ENCODE measurements at places on chromosomes 6 and 20. TPM values are rescaled to one million over a fixed set of nuclear protein-coding genes. Genes with fewer than 3 reads are reported as not detected.

DNA sequence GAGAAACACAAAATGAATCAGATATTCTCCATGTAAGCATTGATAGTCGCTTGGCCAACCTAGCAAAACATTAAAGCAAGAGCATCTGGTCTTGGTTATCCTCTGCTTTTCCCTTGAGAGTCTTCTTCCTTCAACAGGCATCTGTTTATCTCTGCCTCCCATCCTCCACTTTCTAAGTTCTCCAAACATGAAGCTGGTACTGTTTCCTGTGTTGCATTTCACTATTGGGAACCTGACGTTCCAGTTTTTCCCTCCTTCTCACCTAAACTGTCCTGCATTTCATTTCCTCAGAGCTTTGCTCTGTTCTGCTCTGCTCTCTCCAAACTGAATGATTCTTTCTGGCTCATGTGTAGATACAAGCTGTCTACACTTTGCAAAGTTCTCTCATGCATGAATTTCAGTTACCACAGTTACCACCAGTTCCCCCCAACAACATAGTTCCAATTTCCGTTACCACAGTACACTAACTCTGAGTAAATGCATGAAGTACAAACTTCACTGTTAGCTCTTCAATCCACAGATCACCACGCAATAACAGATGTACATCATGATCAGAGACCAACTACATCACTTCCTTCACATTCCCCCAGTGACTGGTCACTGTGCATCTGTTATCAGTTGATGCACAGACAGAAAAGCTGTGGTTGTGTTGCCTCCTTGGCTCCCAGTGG, 86.7 kb upstream of the F13A1 start:
- no peak for DNase-seq

SRMS gene
- 0.48 TPM for total RNA-seq

WFDC10B gene
- total RNA-seq, result not detected

DNA sequence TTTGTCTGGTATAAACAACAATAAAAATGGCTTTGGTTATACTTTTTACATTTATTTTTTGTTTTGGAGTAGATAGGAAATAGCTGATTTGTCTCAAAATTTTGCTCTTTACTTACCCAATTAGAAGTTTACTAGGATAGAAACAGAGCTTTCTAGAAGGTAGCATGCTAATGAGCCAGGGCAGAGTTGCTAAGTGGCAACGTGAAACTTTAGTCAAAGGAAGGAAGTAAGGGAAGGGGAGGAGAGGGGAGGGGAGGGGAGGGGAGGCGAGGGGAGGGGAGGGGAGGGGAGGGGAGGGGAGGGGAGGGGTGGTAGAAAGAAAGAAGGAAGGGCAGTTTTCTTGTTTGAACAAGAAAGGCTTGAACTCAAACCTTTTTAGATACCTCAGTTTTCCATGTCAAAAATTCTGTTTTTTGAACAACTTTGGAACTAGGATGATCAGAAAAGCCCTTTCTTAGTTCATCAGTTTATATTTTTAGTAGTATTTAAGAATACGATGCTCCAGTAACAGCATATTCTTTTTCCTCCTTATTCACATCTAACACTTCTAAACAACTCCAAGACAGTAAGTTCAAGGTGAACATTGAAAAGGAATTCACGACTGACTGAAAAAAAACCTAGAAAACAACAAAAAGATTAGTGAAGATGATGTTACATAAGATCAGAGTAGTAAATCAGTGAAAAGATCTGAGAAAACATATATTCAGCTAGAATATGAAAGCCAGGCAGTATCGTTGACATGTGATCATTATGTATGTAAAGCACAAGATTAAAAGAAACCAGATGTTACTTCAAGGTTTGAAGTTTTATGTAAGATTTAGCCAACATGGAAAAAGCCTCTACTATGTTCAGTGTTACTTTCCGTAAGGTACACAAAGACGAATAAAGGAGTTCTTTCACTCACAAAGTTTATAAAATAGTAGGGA, 263.4 kb downstream of the ARHGAP18 start:
- no peak for DNase-seq

DNA sequence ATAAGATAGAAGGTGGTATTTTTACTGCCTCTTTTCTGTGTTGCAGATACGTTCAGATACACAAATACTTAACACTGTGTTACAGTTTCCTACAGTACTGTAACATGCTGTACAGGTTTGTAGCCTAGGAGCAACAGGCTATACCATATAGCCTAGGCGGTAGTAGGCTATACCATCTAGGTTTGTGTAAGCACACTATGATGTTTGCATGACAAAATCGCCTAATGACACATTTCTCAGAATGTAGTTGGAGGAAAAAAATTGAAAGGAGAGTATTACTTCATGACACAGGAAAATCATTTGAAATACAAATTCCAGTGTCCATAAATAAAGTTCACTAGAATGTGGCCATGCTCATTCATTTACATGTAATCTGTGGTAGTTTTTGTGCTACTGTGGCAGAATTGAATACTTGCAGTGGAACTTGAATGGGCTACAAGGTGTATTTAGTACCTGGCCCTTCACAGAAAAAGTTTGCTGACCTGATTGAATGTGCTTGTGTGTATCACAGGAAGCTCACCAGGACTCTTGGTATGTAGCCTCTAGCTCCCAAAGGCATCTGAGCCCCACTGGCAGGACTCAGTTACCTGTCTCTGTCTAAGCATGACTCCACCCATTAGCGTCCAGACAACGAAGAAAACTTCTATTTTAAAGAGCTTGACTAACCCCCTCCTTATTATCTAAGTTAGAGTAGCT, 18.8 kb downstream of the TOP1 start:
- no peak for DNase-seq

SAYSD1 gene
- 20.1 TPM for total RNA-seq

DNA sequence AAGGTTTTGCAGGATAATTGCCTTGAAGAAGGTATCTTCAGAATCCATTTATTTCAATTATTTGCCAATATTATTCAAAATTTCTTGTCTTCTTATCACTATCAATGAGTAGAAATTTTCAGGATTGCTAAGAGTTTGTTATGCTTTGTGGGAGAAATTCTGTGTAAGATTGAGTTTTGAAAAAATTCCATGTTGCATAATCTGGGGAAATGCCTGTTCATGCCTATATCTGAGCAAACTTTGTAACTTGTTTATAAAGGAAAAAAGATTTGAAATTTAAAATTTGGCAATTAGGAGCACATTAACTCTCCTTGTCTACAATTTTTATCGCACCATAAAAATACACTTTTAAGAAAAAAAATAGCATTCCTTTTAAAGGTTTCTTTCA, 39.8 kb upstream of the EDN1 start:
- no peak for DNase-seq

ABHD16B gene
- not detected for total RNA-seq

PAX1 gene
- not detected for total RNA-seq

GRCh38 chr6:49264909-49265308, 198.1 kb downstream of the MMUT start:
- no peak for DNase-seq

CALHM5 gene
- total RNA-seq, result 8.6 TPM

DNA sequence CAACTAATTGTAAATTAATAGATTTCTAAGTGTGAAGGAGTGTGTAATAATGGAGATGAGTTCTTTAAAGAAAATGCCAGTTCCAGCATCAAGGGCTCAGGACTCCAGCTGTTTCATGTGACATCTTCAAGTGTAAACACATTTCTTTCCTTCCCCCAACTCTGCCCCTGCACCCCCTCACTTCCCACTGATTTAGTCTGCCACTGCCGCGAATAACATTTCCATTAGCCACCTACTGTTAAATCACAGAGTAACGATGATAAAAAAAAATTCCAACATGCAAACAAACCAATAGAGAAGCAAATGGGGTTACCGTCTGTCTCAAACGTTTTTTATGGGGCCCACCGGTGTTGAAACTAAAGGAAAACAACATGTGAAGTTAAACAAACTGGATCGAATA, 414.3 kb downstream of the SAMD5 start:
- DNase-seq, result no peak

GRCh38 chr6:127205036-127205435, 61.6 kb upstream of the RNF146 start:
- no peak for DNase-seq

DNA sequence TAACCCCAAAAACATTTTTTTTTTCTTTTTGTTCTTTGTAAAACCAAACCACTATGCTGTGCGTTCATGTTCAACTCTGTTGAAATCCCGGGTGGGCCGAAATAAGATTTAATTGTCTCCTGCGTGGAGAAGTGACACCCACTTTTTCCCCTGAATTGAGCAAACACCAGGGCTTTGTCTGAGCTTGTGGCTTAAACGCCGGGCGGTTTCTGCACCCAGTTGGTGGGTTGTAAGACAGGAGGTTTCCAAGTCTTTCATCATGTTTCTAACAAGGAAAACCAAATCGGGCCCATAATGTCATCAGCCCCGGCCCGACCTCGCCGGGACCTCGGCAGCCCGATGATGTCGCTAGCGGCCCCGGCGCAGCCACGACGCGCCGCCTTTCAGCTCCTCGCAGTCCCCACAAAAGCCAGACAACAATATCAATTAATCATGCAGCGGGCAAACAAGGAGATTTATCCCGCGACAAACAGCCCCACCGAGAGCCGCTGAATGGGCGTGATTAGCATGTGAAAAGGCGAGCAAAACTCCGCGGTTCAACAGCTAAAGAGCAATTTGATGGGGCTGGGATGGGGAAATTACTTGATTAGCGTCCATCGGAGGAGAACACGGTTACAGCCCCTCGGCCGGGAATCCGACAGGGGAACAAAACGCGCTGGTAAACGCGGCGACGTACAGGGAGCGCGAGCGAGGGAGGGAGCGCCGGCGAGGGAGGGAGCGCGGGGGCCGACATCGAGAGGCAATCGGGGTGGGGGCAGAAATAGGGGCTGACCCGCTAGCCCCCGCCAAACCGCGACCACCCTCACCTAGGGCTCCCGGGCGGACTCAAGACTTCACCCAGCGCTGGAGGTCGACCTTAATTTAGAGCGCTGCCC, 5.3 kb downstream of the LINC00237 start:
- no peak for DNase-seq

BMP6 gene
- 11.7 TPM for total RNA-seq

GRCh38 chr20:3334156-3334943, 73.1 kb downstream of the DNAAF9 start:
- no peak for DNase-seq

GRCh38 chr6:83474309-83474708, 38.0 kb upstream of the PRSS35 start:
- DNase-seq, result no peak

DNA sequence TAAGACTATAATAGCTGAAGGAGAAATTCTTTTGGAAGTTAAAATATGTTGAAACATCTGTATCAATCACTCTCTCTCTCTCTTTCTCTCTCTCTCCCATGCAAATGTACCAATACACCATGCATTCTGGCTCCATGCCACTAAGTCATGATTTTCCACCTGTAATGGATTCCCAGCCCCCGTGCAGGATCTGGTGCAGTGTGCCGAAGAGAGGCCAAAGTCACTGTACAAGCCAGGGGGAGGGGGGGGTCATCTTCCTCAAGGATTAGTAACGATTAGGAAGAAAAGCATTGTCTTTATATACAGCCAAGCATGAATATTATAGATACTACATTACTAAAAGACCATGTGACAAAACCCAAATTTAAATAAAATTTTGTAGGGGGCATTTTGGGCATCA, 725.1 kb downstream of the KIF16B start:
- no peak for DNase-seq

DNA sequence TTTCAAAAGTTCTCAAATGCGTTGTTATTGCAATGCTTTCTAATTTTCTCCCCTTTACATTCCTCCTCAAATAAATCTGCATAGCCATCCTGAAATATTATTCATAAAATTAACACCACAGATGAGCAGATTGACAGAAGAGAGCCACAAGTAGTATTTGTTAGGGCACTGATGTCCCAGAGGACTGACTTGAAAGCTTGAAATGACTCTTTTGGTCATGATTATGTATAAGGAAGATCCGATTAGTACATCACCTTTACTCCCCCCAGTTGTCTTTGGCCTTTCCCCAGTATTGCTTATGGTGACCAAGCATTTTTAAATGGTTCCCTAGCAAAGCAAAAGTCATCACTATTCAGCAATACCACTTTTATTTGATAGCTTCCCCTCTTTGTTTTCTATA, 187.6 kb downstream of the ADAT2 start:
- no peak for DNase-seq

DNA sequence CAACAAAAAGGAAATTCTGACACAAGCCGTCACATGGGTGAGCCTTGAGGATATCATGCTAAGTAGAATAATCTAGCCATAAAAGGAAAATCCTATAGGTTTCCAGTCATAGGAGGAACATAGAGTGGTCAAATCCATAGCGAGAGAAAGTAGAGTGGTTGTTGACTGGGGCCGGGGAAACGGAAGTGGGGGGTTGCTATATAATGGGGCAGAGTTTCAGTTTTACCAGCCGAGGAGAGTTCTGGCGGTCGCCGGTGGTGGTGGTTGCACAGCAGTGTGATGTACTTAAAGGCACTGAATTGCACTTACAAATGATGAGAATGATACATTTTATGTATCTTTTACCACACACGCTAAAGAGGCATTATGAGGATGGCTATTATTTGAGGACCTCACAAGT, 4.9 kb downstream of the GPR31 start:
- no peak for DNase-seq

GRCh38 chr6:125207956-125208355, 54.4 kb downstream of the TPD52L1 start:
- no peak for DNase-seq

DNA sequence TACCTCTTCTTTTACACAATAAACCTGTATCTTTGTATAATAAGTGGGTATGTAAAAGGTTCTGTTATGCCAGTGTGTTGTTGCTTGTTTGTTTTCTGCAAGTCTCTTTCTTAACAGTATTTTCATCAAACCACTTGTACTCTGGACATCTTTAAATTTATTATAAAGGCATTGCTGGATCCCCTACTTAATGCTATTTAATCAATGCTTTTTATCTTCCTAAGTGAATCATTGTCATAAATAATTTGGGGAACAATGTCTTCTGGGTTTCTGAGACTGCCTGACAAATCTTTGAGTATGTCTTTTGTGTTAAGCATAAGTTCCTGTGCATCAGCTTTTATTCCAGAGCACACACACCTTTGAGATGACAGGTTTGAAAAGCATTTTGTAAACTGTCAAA, 64.7 kb downstream of the ITCH start:
- no peak for DNase-seq

GRCh38 chr6:100344321-100344720, 120.4 kb downstream of the SIM1 start:
- no peak for DNase-seq

GRCh38 chr6:37875561-37876309, 56.2 kb downstream of the ZFAND3 start:
- DNase-seq, result no peak

GRCh38 chr6:88584581-88585275, 378.7 kb downstream of the RNGTT start:
- DNase-seq, result no peak

DNA sequence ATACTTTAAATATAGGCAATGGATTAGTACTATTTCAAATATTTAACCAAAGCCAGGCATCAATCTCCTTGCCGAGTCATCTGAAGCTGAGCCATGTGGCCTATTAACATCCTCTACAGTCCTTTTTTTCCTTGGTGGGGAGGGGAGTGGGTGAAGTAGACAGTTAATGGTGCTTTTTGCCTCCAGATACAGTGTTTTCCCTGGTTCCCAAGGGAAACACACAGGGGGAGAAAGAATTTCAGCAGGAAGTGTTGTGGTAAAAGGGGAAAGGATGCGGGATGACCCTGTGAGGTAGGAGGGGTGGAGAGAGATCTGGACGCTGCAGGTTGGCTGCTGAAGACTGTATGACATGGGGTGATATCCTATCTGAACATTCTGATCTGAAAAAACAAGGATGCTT, 9.6 kb downstream of the CLDN20 start:
- DNase-seq, result peak; percentile 18

TMEM200A gene
- total RNA-seq, result 24.8 TPM

- DNase-seq, result peak; percentile 48
These were observed 43.0 kb downstream of the CBFA2T2 start for GRCh38 chr20:33532753-33533459.

- no peak for DNase-seq
These were observed 25.2 kb downstream of the HLA-A start for GRCh38 chr6:29967379-29968010.
